HCT116 (cell line): ENCODE measurements at places on chromosomes 6 and 20. TPM values are rescaled to one million over a fixed set of nuclear protein-coding genes. Genes with fewer than 3 reads are reported as not detected.

- no peak overlapping the region for H3K4me3 ChIP-seq
- DNase-seq = no peak
- H3K36me3 ChIP-seq = no peaks in the 10 kb centered on the region
- H3K4me1 ChIP-seq = no peaks in the 10 kb centered on the region
- H3K27me3 ChIP-seq = no peaks in the 10 kb centered on the region
- no peak overlapping the region for H3K27ac ChIP-seq
Measured at GRCh38 chr6:49264909-49265308, 198.1 kb downstream of the MMUT start.

DNA sequence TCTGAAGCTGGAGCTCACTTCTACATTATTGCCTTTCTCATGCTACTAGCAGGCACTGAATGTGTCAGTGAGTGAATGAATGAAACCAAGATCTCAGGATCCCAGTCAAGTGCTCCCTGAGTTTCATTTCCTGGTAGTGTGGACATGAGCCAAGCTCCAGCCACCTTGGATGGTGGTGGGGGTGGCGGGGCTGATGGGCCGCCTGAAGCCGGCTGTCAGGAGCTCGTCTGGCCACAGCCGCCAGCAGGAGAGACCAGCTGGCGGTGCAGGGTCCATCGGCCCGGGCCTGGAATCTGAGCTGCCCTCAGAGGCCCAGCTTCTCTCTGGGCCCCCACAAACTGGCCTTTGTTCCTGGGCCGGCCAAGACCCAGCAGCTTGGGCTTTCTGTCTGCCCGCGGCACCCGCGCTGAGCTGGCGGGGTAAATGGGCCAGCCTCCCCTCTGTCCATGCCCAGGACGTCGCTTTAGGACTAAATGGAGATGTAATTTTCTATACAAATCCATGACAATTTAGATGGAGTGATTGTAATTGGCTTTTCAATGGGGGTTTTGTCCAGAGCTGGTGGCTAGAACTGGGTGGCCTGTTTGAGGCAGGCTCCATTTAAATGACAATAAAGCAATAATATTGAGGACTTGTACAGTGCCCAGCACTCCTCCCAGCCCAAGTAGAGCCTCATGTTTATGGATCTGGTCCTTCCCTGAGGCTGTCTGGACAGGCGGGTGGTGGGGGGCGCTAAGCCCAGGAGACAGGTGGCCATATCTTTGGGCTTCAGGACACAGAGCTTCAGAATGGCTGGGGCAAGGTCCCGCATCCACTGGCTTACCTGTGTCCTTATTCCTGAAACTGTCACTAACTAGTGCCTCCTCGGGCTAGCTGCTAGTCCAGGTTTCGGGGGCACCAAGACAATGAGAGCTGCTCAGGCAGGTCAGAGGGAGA, 43.5 kb downstream of the NOL4L start:
- peaks cover 18% of the 10 kb centered on the region; the same call in 1 of the 2 replicates for H3K4me1 ChIP-seq
- no peak overlapping the region for H3K4me3 ChIP-seq
- DNase-seq = no peak
- no peak overlapping the region for H3K27ac ChIP-seq
- no peaks in the 10 kb centered on the region for H3K36me3 ChIP-seq

Gene DEFB124
- total RNA-seq = not detected

GRCh38 chr20:63258781-63259180, 4.5 kb upstream of the NKAIN4 start:
- H3K27me3 ChIP-seq = no peaks in the 10 kb centered on the region
- H3K4me1 ChIP-seq = no peaks in the 10 kb centered on the region
- H3K4me3 ChIP-seq = no peak overlapping the region
- no peaks in the 10 kb centered on the region for H3K36me3 ChIP-seq

Gene DDO
- total RNA-seq = not detected

DNA sequence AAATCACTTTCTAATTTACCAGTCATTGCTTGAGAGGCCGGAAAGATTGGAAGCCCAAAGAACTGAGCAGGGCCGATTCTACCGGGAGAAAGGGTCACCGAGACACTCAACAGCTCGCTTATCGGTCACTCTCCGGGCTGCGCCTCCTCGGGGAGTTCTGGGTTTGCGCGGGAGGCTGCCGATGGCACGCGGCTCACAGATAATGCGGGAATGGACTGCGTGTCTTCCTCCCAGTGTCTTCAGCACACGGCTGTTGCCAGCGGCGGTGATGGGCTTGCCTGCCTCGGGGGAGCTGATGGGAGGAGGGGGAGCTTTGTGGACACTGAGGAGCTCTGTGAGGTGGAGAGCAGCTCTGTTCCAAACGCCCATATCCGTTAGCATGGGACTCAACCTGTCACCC, 314.6 kb downstream of the CDH4 start:
- H3K36me3 ChIP-seq = no peaks in the 10 kb centered on the region
- no peak overlapping the region for H3K4me3 ChIP-seq
- no peak for DNase-seq
- H3K27me3 ChIP-seq = peaks cover 3% of the 10 kb centered on the region

GRCh38 chr6:74755196-74755595, 450.7 kb downstream of the COL12A1 start:
- no peaks in the 10 kb centered on the region for H3K27me3 ChIP-seq
- no peaks in the 10 kb centered on the region for H3K4me1 ChIP-seq
- no peak for DNase-seq
- no peak overlapping the region for H3K27ac ChIP-seq

Gene APOM
- 2.2 TPM for total RNA-seq
